Stimulated activated CD4-positive, alpha-beta T cell treated with anti-CD3 and anti-CD28 coated beads, Interleukin-15, amount 100 ng/mL, for 24 hours (primary cell): ENCODE measurements at places on chromosomes 11 and 22.

- no peak for DNase-seq
Observed at GRCh38 chr22:17871726-17872458, 97.6 kb upstream of the BID start.

DNA sequence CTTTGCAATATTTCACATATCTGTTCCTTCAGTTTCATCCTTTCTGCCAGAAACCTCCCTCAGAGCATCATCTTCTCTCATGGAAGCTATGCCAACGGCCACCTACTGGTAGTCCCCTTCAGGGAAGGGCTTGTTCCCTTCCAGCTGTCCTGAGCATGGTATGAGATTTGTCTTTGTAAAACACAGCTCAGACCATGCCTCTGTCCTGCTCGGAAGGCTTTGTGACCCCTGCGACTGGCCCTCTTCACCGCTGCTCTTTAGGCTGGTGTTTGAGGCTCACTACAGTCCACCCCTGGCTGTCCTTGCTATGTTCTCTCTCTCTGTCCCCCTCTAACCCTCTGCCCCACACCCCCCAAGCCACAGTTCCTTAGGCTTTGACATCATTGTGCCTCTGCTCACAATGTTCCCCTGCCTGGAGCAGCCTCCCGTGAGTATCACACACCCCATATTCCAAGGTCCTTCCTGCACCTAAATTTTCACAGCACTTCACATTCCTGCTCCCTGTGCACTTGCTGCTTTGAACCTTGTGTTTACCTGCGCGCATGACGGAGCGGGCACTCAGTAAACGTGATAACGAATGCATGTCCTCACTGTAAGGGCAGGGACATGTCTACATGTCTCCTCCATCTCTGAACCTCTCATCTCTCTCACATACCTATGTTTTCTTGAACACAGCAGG is 24.0 kb upstream of the ACER3 start:
- no peak for DNase-seq

GRCh38 chr11:17894929-17895658 is 117.8 kb downstream of the SERGEF start:
- no peak for DNase-seq

DNA sequence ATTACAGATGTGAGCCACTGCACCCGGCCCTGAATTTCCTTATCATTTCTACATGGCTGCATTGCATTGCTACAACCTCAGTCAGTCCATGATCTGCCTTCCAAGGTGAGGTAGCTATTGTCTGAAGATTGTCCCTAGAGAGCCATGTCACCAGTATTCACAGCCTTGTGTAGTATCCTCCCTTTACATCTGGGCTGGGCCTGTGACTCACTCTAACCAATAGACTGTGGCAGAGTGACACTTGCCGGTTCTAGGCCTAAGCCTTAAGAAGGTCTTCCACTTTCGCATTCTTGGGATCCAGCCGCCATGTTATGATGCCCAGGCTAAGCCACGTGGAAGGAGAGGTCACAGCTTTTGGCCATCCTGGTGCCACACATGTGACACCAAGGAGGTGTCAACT is 10.1 kb upstream of the PLEKHB1 start:
- no peak for DNase-seq

DNA sequence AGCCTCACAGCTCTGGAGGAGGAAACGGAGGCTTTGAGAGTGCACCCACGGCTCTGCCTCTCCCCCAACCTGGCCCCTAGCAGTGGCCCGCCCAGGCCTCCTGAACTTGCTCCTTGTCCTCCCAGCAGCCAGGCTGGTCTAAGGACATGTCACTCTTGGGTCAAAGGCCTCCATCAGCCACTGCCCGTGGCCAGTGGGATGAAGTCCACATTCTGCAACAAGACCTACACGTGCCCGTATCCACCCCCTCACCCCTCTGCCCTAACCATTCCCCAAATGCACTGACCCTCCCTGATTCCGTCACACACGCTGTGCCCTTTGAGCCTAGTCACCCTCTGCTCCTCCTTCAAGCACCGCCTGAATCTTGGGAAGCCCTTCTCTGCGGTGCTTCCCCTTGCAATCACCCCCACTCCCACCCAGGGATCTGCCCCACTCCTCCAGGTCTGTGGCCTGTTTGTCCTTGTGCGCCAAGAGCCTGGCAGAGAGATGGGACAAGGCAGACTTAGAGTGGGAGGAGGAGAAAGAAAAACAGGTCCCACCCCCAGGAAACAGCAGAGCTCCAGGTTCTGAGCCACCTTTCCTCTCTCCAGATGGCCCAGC is 37.5 kb upstream of the TEF start:
- DNase-seq, result no peak

- DNase-seq, result no peak
Observed at GRCh38 chr11:99422581-99423427, 402.1 kb downstream of the CNTN5 start.

DNA sequence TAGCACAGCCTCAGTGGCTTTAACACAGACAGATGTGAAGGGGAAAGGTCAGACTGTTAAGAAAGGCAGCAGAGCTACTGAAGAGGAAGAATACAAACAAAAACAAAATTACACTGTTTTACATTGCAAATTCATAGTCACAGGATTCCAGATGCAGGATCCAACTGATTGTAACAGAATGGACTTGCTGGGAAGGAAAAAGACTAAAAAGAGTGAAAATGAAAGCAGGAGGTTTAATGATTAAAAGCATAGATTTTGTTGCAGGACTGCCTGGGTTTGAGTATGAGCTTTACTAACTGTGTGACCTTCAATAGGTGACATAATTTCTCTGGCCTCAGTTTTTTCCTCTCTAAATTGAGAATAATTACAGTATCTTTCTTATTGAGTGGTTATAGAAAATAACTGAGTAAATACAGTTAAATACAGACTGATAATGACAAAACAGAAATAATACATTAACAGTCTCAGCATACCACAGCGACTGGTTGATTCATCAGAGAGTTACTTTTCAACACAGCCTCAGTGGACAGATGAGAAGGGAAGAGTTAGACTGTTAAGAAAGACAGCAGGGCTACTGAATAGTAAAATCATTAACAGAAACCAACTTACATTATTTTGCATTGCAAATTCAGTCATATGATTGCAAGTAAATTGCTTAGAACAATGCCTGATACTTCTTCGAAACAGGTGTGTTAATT is 704.2 kb upstream of the TENM4 start:
- DNase-seq, result no peak

DNA sequence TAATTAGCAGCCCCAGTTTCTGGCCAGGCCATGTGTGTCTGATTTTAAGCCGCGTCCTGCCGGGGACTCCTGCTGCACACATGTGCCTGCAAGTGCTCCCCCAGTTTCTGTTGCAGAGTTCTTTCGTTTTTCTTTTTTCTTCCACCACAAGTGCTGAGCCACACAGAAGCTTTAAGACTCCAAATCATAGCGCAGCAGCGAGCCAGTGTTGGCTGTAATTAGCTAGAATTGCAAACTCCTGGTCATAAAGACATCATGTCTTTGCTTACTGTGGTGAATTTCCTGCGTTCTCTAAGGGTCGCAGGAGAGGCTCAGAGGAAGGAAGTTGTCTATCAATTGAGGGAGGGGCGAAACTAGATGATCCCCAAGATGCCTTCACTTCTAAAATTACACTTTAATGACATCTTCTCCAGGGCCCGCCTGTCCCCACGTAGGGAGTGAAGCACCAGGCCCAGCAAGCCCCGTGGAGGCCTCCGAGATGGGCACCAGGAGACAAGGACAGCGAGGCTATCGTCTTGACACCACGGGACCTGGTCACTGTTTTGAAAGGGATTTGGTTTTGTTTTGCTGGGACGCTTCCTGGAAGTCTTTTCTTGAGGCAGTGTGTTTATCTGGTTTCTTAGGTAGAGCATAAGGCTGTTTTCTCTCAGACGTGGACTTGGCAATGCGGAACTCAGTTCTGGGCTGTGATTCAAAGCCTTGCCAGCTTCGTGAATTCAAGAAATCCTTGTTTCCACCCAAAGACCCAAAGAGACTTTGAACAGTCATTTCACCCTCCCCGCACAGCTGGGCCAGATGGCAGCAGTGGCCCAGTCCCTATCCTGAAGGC is 71.8 kb downstream of the UBASH3B start:
- peak; percentile 53 for DNase-seq

GRCh38 chr11:2123628-2123960 is 15.6 kb downstream of the IGF2 start:
- DNase-seq, result no peak

- no peak for DNase-seq
Observed at GRCh38 chr11:131615611-131616010, 245.2 kb downstream of the NTM start.

DNA sequence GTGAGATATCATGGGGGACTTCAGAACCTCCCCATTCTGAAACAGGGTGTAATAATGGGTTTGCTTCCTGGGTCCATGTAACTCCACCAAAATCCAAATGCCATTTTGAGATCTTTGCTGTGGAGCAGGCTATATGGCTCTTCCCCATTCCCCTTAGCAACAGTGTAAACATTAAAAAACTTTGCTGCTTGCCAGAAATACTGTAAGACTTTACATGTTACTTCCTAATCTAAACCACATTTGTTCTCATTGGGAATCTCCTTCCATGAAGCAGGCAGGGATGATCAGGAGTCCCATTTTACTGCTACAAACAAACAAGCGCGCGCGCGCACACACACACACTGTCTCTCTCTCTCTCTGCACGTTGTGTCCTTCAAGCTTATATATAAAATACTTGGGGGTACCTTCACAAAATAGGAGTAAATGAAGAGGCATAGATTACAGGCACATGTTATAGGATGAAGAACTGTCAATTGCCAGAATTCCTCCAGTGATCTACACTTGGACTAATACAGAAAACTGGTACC is 86.5 kb downstream of the ANO3 start:
- DNase-seq, result no peak

DNA sequence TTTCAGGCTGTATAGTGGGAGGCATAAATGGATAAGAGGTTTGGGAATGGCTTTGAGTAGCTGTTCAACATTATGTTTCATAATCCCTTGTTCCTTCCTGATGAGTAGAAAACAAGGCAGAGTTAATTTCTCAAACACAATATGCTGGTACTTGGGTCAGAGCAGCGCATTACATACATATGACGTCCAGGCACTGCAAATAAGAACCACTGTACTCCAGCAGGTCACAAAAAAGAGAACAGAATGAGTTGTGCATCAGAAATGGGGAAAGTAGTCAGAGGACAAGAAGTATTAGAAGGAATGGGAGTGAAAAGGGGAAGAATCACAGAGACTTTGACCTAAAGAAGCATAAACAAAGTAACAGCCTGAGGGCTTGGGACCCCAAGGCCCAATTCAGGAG is 44.0 kb upstream of the RDX start:
- DNase-seq, result no peak

DNA sequence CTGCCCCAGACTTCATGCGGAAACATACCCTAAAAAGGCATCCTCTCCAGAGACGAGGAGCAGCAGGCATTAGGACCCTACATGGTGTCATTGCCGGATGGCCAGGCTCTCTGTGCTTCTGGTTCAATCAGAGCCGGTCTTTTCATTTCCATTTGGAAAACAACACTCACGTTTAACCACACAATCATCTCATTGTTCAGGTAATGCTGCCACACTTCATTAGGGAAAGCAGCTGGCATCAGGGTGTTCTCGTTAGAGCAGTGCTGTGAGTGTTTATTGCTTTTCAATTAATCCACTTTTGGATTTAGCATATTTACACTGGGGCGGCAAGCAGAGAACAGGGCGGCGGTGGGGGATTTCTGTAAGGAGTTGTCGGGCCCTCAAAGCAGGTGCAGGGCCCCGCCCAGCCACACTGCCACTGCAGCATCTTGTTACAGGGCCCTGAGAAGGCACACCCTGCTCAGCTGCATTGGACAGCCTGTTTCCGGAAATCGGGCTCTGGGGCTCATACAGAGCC is 338.6 kb downstream of the SHANK2 start:
- no peak for DNase-seq

GRCh38 chr11:30091737-30092136 is 74.9 kb upstream of the KCNA4 start:
- no peak for DNase-seq

- DNase-seq, result no peak
Observed at GRCh38 chr22:41831828-41832552, 915 bp upstream of the SREBF2 start.

DNA sequence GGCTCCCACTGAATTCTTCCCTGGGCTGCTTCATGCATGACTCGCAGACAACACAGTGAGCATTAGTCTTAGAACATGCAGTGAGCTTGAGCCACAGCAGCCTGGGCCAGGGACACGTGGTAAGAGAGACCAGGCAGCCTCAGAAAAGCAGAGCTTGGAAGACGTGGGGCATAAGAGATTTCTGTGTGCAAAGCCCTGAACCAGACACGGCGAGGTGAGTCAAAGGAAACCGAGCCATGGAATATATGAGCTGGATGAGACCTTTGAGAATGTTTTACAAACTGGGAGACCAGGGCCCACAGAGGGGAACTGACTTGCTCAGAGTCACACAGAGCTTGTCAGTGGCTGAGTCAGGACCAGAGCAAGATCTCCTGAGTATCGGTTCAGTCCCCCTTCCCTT is 8.5 kb upstream of the FXYD6 start:
- DNase-seq, result peak; percentile 44

GRCh38 chr11:56509439-56509838 is 18.3 kb upstream of the OR5M8 start:
- DNase-seq, result no peak

DNA sequence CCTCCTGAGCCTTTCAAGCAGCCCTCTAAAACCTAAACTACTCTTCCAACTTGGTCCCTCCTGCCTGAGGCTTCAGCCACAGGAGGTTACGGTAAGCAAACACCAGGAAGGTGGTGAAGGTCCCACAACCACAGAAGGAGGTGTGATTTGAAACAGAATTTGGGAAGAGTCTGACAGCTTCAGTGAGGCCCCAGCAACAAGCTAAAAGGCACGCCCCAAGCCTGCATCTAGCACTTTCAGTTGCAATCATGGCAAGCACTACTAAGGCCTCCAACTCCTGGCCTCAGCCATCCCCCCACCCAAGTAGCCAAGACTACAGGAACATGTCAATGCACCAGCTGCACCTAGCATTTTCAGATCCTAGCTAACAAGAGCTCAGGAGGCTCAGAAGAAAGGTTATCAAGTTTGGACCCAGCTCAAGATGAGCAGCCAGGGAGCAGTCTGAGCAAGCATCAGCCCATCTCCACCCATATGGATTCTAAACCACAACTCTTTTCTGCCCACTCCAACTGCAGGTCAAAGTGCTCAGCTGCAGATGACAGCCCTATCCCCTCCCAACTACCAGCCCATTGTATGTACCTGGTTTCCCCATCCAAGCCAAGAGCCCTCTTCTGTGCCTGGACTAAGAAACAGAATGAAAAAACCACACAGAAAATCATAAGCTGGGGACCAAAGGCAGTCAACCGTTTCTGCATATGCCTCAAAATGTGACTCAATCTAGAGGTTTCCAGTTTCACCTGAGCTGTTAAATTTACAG is 10.4 kb upstream of the AHNAK start:
- DNase-seq, result peak; percentile 75
